ENCODE measurements at places on chromosomes 1 and 21.

GRCh38 chr1:177310326-177310725 is 139.6 kb downstream of the BRINP2 start:
- no peak for DNase-seq

- DNase-seq = no peak
Measured at GRCh38 chr1:11913291-11913690, 12.9 kb downstream of the KIAA2013 start.

GRCh38 chr1:162062542-162063015 is 6.9 kb upstream of the NOS1AP start:
- no peak for DNase-seq

DNA sequence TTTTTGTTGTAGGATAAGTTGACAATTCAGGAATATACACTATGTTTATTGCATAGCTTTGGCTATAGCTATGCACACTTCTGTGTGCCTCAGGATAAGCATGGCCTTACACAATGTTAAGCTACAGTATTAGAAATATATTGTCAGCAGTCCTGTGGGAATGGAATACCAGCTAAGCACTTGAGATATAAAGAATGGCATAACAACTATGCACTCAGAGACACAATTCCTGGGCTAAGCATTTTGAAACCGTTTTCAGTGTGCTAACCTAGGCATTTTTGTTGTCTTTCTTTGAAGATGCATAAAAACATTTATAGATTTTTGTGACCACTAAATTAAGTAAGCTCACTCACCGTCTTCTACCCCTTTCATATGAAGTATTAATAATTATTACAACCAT is 46.8 kb downstream of the TMPRSS15 start:
- DNase-seq = no peak

GRCh38 chr1:155184835-155185782 is 11.5 kb downstream of the TRIM46 start:
- DNase-seq = no peak

- DNase-seq = no peak
Measured at GRCh38 chr1:151444783-151445177, 14.5 kb downstream of the POGZ start.

DNA sequence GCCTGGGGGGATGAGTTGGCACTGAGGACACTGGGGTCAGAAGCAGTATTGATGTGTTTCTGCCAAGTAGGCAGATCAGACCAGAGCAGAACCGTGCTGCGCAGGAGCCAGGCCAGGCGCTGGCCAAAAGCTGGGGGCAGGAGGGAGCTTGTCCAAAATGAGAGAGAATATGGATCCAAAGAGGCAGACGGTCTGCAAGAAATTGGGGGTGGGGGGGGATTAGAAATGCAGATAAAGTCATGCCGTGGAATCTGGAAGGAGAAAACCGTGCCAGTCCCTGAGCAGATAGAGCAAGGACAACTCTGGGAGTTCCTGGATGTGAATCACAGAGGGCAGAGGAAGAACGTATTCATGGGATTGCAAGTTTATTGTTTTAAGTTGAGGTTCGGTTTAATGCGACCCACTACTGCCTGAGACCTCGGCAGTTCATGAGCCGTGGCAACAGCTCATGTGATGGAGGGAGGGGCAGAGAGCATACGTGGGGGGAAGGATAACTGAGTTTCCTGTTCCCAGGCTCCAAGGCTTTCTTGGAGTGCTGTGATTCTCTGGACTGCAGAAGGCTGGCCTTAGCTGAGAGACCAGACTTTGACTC is 224.0 kb downstream of the FGGY start:
- no peak for DNase-seq

DNA sequence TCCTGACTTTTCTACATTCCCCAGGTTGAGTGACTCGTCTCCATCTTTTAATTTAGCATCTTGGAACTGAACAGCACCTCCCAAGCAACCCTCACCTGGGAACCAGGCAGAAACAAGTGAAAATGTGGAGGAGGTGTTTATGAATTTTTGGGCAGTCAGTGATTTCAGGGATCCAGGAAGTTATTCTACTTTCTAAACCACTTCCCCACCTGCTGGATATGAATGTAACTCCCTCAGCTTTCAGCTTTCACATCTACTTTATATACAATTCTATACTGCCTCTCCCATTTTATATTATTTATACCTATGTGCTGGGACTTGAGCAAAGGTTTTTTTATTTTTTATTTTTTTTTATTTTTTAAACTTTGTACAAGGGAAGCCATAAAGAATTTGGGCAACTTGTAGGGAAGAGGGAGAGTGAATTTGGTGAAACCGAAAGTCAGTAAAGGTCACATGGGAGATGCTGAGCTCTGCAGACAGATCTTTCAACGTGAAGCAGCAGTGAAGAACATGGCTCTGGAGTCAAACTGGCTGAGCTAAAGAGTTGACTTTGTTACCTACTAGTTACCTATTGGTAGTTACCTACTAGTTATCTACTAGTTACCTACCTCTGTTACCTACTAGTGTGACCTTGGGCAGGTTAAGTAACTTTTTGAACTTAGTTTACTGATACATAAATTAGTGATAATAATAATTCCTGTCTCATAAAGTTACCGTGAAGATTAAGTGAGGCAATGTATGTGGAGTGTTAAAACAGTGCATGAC is 45.5 kb downstream of the DDR2 start:
- DNase-seq = no peak

DNA sequence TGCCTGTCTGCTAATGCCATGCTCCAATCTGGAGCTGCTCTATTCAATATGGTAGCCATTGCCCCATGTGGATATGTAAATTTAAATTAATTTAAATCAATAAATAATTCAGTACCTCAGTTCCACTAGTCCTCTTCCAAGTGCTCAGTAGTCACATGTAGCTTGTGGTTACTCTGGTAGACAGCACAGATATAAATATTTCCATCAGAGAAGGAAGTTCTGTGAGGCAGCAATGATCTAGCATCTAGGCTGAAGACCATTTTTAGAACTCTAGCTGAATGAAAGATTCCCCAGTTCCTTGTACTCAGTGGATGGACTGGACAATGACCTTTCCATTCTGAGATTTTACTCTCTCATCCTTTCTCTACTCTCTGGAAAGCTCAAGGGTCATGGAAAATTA is 25.8 kb upstream of the CAPZB start:
- no peak for DNase-seq

DNA sequence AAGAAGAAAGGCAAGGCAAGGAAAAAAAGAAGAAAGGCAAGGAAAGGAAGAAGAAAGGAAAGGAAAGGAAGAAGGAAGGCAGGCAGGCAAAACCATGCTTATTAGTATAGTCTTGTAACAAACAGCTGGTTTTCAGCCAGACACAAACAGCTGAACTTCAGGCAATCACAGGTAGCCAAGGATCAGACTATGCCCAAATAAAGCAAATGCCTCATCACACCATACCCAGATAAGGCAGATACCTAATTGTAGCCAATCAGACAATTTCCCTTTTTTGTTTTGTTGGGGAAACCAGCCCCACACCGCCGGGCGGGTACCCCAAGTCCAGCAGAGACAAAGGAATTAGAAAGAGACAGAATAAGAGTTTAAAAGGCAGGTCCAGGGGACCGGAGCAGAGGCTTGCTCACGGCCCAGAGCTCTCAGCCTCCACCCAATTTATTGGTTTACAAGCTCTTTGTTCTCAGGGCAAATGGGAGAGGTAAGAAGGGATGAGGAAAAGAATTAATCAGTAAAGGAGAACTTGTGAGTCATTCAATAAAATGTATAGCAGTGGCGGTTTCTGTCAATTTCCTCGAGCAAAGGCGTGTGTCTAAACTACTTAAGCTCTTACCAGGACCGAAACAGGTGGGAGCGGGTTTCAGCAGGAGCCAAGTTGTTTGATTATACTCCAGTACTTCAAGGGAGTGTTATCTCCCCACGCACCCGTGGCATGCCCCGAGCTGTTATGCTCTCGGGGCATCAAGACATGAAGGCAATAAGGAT is 886.8 kb downstream of the KCNT2 start:
- DNase-seq = no peak

DNA sequence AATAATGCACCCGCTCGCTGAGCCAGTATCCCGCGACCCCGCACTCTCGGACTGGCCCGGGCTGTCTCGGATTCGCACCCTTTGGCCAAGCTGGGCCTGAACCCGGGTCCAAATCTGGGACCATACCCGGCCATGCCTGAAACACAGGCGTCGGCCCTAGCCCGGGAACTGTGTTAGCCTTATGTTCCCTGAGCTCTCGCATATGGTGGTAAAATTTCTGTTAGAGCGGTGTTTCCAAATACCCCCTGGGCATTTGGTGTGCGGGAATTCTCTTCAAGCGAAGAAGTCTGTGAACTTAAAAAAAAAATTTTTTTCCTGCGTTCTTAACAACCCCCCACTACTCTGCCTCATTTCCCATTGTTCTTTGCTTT is 3.1 kb downstream of the RNF220 start:
- no peak for DNase-seq

DNA sequence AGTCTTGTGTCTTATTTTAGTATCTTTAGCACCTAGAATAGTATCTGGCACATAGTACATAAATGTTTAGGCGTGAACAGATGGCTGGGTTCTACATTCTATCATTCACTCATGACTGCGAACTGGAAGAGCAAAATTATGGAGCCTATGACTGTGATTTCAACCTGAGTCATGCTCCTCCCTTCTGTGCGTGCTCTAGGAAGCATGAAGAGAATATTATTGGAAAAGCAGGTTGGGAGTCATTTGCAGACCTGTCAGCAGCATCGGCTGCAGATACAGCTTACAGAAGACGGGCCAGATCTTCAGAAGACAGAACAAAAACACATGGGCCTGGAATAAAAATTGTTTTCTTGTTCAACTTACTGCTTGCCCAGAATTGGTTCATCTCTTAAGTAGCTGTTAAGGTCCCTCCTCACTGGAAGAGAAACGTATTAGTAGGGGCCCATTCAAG is 344.0 kb upstream of the USP24 start:
- DNase-seq = no peak

GRCh38 chr1:20139776-20140612 is 871 bp downstream of the PLA2G2F start:
- no peak for DNase-seq

- no peak for DNase-seq
Measured at GRCh38 chr1:177937931-177938330, 31.9 kb downstream of the SEC16B start.

DNA sequence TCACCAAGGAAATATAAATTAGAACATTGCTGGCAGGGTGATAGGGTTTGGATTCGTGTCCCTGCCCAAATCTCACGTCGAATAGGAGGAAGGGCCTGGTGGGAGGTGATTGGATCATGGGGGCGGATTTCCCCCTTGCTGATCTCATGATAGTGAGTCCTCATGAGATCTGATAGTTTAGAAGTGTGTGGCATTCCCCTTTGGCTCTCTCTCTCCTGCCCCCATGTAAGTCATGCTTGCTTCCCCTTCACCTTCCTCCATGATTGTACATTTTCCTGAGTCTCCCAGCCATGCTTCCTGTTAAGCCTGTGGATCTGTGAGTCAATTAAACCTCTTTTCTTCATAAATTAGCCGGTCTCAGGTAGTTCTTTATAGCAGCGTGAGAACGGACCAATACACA is 60.6 kb downstream of the VPS26C start:
- no peak for DNase-seq

DNA sequence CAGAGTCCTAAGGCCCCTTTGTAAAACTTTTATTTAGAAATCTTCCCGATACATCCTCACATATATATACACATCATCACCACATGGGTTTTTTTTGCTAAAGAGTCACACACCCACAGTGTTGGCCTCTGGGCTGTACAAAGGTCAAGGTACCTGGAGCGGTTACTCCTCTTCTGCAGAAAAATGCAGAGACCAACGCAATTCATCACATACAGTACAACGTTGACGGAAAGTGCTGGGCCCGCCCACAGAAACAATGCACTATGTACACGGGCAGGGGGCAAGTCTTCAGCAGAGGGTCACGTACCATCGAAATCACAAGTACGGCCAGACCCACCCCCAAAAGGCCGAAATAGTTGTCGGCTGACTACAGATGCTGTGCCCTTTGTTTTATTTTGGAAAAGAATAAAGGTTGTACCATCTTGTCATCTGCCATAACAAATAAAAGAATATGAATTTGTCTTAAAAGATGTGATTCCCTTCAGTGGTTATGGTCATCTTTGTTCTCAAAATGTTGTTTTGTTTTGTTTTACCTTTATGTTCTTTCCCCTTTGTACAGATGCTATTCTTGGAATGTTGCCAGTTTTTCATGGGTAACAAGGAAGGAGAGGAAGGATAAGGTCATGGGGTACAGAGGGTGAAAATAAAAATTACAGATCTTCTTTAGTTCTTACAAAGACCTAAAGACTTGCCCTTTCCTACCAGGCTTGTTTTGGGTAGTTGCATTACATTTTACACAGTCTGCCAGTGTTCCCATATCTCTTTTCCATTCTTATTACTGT is 15.6 kb downstream of the TAL1 start:
- no peak for DNase-seq

DNA sequence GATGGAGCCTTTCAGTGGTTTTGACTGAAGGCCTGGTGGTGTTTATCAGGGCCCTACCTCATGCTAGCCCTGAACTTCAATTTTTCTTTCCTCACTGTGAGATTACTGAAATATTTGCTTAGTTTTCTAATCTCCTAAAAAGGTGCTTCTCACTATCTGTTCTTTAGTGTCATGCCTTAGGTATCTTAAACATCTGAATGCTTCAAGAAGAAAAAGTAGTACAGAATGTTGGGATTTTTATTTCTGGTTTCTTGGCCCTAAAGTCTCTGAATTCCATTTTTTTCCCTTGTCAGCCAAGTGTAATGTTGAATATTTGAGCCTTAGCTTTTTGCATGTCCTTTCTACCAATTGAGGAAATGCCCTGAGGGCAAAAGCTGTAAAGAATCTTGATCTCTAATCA is 47.9 kb upstream of the PRKACB start:
- no peak for DNase-seq

DNA sequence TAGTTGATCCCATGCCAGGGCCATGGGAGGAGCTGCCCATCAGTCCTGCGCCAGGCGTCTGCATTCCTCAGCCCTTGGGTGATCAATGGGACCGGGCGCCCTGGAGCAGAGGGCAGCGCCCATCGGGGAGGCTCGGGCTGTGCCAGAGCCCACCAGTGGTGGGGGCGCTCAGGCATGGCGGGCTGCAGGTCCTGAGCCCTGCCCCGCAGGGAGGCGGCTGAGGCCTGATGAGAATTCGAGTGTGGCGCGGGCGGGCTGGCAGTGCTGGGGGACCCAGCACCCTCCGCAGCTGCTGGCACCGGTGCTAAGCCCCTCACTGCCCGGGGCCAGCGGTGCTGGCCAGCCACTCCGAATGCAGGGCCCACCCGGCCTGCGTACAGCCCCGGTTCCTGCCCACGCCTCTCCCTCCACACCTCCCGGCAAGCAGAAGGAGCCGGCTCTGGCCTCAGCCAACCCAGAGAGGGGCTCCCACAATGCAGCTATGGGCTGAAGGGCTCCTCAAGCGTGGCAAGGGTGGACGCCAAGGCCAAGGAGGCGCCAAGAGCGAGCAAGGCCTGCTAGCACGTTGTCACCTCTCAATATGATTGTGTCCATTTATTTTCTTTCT is 238.1 kb upstream of the OLFM3 start:
- no peak for DNase-seq

- no peak for DNase-seq
Measured at GRCh38 chr1:220151454-220151853, 57.5 kb downstream of the IARS2 start.

- no peak for DNase-seq
Measured at GRCh38 chr1:170239445-170239844, 93.7 kb downstream of the NTMT2 start.

All from stimulated activated CD4-positive, alpha-beta T cell treated with anti-CD3 and anti-CD28 coated beads, Interleukin-1b, Interleukin-23, amount 100 ng/mL, for 4 hours (primary cell).